ENCODE measurements at places on chromosomes 6 and 20.
A peak's percentile ranks its signal among the peaks of the same experiment; 100 is the strongest.

DNA sequence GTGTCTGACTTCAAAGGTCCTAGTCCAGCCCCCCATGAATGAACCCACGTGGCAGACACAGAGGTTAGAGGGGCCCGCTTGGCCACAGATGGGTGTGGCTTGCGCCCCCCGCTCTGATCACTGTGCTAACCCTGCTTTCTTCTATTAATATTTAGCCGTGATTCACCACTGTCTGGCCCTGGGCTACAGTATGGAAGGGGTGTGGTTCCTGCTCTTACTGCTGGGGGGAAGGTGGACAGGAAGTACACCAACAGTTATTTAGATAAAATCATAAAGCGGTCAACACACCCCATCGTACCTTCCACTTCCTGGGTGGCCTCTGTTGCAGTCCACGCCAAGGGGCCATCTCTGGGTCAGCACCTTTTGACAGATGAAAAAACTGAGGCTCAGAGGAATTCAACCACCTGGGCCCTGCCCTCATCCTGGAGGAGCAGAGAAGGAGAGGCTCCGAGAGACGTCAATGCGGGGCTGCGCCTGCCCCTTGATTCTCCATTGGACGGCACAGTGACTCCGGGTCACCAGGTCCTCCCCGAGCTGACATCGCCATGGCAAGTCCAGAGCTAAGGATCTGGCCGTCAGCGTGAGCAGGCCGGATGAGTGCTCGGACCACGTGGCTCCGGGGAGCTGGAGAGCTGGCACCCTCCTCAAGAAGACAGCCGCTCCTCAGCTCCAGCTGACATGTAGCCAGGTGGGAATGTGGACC lies 206.3 kb downstream of the PREX1 start:
- DNase-seq = no peak

DNA sequence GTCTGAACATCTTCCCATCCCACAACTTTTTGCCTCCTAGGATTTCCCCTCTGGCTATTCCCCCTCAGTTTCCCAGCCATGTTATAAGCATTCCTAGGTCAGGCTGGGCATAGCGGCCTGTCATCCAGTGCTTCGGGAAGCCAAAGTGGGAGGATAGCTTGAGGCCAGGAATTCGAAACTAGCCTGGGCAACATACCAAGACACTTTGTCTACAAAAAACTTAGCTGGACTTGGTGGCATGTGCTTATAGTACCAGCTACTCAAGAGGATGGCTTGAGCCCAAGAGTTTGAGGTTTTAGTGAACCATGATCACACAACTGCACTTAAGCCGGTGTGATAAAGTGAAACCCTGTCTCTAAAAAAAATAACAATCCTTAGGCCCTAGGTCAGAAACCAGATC lies 447.4 kb downstream of the KIF16B start:
- DNase-seq = no peak

- no peak for DNase-seq
These were observed 103.9 kb downstream of the ALDH8A1 start for GRCh38 chr6:134846031-134846430.

- DNase-seq = no peak
These were observed 3.7 kb downstream of the CSNK2A1 start for GRCh38 chr20:539848-540247.

DNA sequence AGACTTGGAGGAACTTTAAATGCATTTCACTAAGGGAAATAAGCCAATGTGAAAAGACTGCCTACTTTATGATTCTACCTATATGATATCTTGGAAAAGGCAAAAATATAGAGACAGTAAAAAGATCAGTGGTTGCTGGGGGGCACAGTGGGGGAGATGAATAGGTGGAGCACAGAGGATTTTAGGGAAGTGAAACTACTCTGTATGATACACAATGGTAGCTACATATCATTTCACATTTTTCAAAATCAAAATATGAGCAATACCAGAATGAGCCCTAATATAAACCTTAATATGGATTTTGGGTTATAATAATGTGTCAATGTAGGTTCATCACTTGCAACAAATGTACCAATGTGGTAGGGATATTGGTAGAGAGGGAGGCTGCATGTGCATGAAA lies 161.4 kb upstream of the HTR1E start:
- DNase-seq = no peak

DNA sequence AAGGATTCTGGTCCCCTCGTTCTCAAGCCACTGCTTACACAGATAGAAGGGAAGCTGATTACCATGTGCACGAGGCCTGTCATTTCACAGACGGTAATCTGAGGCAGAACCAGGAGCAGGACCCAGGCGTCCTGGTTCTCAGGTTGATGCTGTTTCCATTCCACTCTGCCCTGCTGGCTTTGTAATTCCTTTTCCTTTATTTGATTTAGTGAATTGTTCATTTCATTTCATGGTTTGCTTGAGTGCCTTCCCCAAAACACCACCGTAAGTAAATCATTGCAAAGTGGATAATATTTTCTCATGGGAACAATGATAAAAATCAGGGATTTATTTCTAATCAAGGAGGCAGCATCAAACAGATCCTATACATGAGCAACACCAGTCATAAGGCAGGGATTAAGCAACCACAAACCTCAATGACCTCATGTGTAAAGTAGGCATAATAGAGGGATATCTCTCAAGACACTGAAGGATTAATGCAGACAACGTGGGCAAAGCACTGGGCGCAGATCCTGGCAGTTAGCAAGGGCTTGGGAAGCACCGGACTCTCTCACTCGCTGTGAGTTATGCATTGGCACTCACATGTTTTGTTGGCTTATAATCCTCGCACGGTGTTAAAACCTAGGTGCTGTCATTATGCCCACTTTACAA lies 229.5 kb upstream of the FOXQ1 start:
- DNase-seq = no peak

- no peak for DNase-seq
These were observed 123.6 kb upstream of the SRSF6 start for GRCh38 chr20:43334080-43334479.

GRCh38 chr6:146420255-146420654 lies 123.4 kb upstream of the RAB32 start:
- no peak for DNase-seq

GRCh38 chr20:21512634-21513180 lies 1.2 kb downstream of the NKX2-2 start:
- DNase-seq = peak; percentile 24

DNA sequence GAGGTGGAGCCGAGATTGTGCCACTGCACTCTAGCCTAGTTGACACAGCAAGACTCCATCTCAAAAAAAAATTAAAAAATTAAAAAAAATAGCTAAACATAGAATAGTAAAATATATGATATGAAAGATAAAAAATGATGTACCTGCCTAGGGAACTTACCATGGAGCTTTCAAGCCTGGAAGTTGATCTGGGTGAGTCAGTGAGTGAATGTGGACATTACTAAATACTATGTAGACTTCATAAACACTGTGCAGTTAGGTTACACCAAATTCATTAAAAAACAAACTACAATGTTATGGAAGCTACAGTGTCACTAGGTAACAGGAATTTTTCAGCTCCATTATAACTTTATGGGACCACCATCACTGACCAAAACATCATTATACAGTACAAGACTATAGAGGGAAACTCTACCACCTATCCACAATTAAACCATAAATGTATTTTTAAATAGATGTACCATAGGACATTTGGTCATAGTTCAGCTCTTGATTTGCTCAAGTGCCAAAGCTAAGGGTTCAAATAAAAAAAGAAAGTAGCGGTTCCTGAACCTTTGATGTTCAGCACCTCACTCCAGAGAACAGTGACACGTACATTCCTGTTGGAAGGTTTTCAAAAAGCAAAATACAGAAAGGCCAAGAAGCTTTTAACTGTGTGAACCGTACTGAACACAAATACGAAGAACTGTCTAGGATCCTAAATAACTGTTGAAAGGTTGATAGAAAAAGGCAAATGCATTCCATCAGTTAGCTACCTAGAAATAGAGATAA lies 52.4 kb upstream of the SPDEF start:
- no peak for DNase-seq

DNA sequence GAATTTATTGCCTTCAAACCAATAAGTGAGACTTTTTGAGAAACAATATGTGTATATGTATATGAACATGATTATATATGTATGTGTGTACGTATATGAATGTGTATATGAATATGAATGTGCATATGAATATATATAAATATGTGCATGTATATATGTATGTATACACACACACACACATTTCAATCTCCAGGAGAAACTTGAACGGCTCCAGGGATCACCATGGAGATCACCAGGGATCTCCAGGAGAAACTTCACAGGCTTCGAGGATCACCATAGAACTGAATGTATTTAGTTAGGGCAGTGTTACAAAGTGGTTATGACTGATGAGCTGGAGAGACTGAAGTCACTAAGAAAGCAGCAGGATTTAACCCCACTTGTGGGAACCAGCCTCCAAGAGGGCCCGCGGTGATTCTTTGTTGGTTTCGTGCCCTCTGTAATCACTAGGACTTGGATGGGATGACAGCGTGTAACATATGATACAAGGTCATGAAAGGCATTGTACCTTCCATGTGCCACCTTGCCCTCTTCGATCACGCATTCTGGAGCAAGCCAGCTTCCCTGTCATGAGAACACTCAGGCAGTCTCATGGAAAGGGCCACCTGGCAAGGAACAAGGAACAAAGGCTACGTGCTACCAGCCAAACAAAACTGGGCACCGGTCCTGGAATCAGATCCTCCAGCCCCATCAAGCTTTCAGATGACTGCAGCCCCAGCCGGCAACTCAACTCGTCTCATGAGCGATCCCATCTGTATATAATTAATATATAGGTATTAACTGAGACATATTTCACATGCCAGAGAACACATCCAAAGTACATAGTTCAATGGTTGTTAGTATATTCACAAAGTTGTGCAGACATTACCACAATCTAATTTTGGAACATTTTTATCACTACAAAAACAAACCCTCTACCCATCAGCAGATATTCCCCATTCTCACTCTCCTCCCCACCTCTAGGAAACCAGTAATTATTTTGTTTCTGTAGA lies 8.6 kb downstream of the FAM50B start:
- DNase-seq = no peak

DNA sequence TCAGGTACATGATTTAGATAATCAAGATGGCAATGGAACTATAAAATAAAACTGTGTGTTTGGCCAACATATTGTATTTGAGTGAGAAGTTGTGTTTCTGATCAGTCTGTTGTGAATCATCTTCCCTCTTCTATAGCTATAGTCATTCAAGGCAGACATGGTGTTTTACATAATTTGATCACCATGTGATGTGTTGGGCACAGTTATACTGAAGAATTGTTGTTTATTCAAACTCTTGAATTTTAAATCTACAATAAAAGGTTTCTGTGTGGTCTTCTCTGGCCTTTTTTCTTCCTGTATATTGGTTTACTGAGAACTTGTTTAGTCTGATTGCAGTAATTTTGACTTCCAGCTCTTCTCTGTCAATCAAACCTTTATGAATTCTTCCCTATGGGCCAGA lies 4.4 kb downstream of the RNF182 start:
- DNase-seq = no peak

- no peak for DNase-seq
These were observed 148.1 kb downstream of the UBE3D start for GRCh38 chr6:82917346-82918064.

GRCh38 chr6:130771741-130772140 lies 55.5 kb upstream of the SMLR1 start:
- no peak for DNase-seq

- DNase-seq = no peak
These were observed 852 bp downstream of the SYNGAP1 start for GRCh38 chr6:33420491-33421343.

GRCh38 chr6:140253096-140253495 lies 878.6 kb upstream of the CITED2 start:
- DNase-seq = no peak

DNA sequence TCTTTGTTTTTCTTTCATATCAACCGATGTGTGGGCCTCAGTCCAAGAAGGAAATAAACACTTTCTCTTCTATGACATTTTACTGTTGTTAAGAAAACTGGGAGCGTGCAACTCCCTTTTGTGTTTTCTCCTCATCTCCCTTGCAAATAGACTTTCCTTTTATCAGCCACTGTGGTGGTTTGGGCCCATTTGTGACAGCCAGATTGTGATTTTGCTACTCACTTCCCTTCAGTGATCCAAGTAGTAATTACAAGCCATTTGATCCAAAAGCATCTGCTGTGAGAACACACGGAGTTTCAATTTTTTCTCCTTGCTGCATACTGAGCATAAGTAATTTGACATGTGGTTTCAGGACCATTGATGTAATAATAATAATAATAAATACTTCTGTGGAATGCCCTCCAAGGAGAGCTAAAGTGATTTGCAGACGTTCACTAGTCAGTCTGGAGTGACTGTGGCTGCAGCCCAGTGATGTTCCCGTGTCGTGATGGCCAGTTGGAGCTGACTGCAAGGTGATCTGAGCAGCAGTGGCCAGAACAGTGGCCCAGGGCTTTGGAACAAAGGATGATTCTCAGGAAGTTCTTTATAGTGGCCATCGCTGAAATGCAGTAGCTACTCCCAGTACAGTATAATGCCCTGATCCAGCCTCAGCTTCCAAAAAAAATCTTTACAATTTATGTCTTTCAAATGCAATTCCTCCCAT lies 91.9 kb upstream of the CLDN20 start:
- DNase-seq = no peak

DNA sequence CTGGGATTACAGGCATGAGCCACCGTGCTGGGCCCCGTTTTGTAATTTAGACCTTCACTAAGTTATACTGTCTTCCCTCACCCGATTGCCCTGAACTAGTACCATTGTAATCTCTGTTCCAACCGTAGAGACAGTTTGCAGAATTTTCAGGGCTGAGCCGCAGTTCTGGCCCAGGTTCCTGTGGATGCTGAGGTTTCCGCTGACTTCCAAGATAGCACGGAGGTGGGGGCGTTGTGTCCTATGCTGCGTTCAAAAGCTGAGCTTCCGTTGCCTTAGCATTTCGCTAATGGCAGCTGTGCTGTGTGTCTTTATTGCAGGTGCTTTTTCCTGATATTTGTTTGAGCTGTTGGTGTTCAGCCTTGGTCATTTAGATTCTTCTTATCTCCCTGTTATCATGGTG lies 137.0 kb downstream of the SOX4 start:
- no peak for DNase-seq

- DNase-seq = no peak
These were observed 814 bp upstream of the ADNP start for GRCh38 chr20:50932016-50932485.

DNA sequence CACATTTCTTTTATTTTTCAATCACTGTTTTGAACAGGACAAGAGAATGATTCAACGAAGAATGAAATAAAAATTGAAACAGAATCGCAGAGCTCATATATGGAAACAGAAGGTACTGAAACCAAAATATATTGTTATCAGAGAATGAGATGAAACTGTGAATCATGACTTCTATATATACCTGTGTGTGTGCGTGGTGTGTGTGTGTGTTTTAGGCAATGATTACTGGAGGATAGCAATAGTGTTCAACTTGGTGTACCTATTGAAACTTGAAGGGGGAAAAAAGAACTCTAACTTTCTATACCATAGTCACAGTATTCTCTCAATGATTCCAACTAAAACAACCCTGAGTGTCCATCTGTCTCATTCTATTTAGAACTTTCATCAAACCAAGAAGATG lies 586.6 kb downstream of the KIF16B start:
- DNase-seq = no peak

DNA sequence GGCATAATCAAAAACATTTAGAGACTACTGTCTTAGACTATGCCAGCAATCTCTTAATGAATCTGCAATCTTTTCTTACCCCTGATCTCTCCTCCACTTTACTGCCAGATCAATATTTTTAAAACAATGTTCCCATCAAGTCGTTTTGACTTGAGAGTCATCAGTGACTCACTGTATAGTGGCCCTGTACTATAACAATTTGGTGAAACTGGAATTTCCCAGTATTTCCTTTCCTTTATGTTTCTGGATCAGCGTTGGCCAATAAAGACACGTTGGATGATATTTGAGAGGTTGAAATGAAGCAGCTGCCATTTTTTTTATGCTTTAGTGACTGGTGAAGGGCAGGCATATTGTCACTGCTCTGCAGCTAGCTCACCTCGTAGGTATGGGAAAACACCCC lies 10.1 kb upstream of the SMIM13 start:
- DNase-seq = no peak

All from glutamatergic neuron (in vitro differentiated cells).